LNCaP clone FGC (cell line): ENCODE measurements at places on chromosomes 13 and 19.

- DNase-seq = no peak
Observed at GRCh38 chr19:56076498-56076897, 44.6 kb downstream of the ZNF787 start.

GRCh38 chr13:27593267-27593666 is 27.1 kb downstream of the LNX2 start:
- DNase-seq = no peak

- DNase-seq = no peak
Observed at GRCh38 chr19:15199661-15200552, 888 bp downstream of the NOTCH3 start.

- no peak for DNase-seq
Observed at GRCh38 chr13:51346397-51346796, 6.9 kb downstream of the SERPINE3 start.

- no peak for DNase-seq
Observed at GRCh38 chr13:23098161-23098907, 82.4 kb upstream of the SGCG start.

DNA sequence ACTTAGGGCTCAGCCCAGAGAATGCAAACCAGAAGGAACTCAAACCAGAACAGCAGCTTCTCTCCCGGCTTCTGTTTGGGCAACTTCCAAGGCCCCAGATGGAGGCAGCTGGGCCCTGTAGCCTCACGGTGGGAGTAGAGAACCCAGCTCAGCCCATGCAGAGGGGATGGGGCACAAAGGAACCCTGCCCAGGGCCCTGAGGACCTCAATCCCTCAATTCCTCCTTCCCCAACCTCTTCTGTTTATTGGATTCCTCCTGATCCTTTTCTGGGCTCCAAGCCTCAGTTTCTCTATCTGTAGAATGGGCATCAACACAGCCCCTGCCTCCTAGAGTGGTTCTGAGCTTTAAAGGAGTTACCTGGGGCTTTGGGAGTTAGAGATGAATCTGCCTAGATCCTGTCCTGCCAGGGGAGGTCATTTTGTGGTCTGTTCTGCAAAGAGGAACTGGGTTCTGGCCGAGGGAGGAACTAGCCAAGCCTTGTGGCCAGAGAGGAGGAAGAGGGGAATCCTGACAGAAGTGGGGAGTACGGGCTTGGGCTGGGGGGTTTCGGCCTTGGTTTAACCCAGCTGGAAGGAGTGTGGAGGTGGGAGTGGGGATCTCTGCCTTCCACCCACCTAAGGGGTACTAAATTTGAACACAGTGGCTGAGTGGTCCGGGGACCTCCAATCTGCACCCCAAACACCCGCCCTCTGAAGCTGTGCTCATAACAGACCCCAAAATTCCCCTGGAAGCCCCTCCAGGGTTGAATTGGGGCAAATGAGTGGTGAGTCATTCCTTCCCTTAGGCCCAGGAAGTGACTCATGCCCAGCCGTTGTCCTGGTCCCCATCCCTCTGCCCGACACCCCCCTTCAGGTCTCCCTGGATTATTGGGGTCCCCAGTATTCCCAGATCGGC is 2.7 kb downstream of the ADGRE5 start:
- DNase-seq = no peak

- no peak for DNase-seq
Observed at GRCh38 chr13:41137241-41137640, 4.6 kb upstream of the KBTBD6 start.

DNA sequence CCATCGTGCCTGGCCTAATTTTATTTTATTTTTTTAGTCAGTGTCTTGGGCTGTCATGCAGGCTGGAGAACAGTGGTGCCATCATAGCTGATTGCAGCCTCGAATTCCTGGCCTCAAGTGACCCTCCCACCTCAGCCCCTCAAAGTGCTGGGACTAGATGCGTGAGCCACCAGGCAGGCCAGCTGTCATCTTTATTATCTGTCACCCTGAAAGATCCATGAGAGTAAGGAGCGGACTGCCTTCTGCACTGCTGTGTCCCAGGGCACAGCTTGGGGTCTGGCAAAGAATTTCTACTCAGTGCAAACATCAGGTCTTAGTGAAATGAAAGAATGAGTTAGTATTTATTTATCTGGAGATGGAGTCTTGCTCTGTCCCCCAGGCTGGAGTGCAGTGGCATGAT is 9.5 kb upstream of the TLE5 start:
- no peak for DNase-seq

GRCh38 chr19:33467851-33468250 is 53.7 kb downstream of the PEPD start:
- no peak for DNase-seq

- DNase-seq = no peak
Observed at GRCh38 chr19:51651216-51651846, 4.7 kb upstream of the SIGLEC14 start.

DNA sequence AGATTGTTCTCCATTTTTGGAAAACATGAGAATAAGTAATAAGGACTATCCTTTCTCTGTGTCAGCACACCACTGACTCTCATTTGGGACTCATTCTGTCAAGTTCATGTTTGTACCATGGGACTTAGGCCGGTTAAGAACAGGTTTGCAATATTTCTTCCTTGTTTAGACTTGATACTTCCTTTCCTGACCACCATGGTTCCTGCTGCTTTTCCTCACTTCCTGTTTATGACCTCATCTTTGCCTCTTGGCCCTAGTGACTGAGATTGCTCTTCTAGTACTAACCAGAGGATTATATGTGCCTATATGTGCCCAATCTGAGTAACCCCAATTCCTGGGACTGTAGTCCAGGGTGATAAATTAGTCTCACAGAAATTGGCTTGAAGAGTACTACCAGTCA is 32.5 kb upstream of the NDFIP2 start:
- DNase-seq = no peak
